Body of pancreas (tissue), 4 donors: ENCODE measurements at places on chromosomes 4 and X. TPM values are rescaled to one million over a fixed set of nuclear protein-coding genes. Genes with fewer than 3 reads are reported as not detected.

FGF13 gene
- total RNA-seq, result 1.0 TPM

TRAM1L1 gene
- 2.3 TPM for total RNA-seq

CFAP99 gene
- not detected for total RNA-seq

MAOA gene
- 47.1 TPM for total RNA-seq

PLRG1 gene
- 15.2 TPM for total RNA-seq

FGFBP2 gene
- 4.0 TPM for total RNA-seq

CABS1 gene
- not detected for total RNA-seq

- H3K4me1 ChIP-seq, result no peaks in the 10 kb centered on the region
- peak; percentile 61 for DNase-seq
- H3K36me3 ChIP-seq, result no peaks in the 10 kb centered on the region
- no peak overlapping the region for H3K4me3 ChIP-seq
- no peak overlapping the region for H3K27ac ChIP-seq
Observed at GRCh38 chr4:3369781-3370674, 71.7 kb upstream of the HGFAC start.

DNA sequence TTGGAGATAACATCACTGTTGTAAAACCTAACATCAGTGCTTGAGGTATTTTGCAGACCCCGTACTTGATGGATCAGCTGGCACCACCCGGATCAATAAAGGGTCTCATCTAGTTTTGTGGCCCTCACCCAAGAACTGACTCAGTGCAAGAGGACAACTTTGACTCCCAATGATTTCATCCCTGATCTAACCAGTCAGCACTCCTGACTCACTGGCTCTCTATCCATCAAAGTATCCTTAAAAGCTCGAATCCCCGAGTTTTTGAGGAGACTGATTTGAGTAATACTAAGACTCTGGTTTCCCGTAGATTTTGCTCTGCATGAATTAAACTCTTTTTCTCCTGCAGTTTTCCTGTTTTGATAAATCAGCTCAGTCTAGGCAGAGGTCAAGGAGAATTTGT is 2498.1 kb downstream of the PCDH7 start:
- no peaks in the 10 kb centered on the region for H3K4me1 ChIP-seq
- no peak overlapping the region for H3K27ac ChIP-seq
- DNase-seq, result no peak
- no peak overlapping the region for H3K4me3 ChIP-seq
- H3K27me3 ChIP-seq, result no peaks in the 10 kb centered on the region

DNA sequence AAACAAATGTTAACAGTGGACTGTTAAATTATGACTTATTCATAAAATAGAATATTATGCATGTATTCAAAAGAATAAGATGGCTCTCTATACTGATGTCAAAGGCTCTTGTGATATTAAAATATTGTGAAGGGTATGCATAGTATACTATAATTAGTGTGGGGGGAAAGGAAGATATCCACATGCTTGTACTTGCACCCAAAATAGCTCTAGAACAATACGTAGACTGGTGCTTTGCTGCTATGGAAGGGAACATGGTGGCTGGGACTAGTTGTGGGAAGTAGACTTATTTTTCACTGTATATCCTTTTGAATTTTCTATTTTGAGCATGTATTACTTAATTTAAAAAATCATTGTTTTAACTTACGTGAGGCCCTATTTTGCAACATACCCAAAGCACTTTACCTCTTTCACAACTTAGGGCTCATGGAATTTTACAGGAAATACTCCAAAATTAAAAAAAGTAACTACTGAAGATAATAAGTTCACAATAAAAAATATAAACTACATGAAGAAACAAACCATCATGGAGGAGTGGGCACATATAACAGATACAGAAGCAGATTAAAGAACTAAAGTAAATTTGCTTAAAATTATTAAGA is 7.9 kb downstream of the PGRMC2 start:
- no peak overlapping the region for H3K27ac ChIP-seq
- no peaks in the 10 kb centered on the region for H3K27me3 ChIP-seq
- no peaks in the 10 kb centered on the region for H3K36me3 ChIP-seq
- no peak overlapping the region for H3K4me3 ChIP-seq
- H3K4me1 ChIP-seq, result peaks cover 54% of the 10 kb centered on the region

DNA sequence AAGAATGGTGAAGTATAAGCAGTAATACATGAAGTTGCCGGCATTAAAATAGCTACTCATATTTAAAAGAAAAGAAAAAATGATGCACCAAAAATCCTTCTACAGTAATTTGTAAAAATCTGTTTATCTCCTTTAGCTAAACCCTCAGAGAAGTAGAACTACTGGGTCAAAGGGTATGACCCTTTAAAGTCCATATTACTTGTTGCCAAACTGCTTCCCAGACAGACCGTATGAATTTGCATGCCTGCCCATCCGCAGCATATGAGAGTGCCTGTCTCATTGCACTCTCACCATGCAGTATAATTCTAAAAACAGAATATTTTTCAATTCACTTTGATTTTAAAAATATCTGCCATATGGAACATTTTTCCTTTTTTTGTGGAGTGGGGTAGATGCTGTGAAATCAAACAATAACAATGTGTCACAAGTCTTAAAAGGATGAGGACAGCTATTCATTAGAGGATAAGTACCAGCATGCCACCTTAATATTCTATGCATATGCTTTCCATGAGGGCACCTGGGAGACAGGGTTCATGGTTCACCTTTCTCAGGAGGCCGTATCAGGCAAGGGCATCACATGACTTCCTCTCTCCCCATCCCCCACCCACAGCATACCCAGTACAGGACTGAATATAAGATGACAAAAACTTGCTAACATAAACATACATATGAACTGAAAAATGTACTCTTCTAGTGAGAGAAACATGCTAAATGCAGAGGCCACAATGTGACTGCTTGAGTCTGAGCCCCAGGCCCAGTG is 17.8 kb downstream of the ZDHHC9 start:
- no peaks in the 10 kb centered on the region for H3K4me1 ChIP-seq
- H3K27me3 ChIP-seq, result no peaks in the 10 kb centered on the region
- DNase-seq, result no peak
- H3K4me3 ChIP-seq, result no peak overlapping the region

- H3K36me3 ChIP-seq, result no peaks in the 10 kb centered on the region
- DNase-seq, result peak; percentile 81
- peak within 1 kb of the TSS; percentile 31 for H3K4me3 ChIP-seq
- H3K27ac ChIP-seq, result peak within 1 kb of the TSS; percentile 93
Observed at GRCh38 chrX:101051549-101052302, at the start of gene TRMT2B. Gene TRMT2B (minus strand): TSS chrX:101052111. CDS start chrX:101042289, 9,822 bp downstream.

DNA sequence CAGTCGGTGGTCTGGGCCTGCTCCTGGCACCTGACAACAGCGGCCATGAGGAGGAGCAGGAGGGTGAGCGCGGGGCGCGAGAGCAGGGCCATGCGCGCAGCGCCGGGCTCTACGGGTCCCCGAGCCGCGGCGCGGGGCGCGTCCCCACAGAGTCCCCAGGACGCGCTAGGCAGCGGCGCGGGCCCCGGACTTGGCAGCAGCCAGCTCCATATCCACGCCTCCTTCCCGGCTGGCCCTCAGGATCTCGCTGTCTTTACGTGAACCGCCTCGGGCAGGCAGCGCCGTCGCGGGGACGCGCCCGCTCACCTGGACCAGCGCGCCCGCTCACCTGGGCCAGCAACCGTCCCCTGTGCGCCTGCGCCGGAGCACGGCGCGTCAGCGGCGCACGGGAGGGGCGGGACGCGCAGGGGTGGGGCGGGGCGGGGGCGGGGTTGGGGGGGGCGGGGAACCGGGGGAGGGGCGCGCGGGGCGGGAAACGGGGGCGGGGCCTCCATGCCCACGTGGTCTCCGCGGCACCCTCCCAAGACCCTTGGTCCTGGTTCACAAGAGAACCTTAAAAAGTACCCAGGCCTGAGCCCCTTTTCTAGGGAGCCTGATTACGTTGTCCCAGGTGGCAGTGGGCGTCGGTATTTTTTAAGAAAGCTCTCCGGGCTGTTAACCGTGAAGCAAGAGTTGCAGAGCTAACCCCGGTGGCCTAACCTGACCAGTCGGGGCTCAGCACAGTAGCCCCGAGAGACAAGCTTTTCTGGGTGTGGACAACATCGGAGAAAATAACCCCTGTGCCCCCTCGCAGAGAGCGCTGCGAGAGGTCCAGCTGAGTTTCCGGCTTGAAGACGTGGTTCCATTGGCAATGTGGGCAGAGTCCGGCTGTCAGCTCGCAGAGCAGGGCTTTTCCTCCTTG is at the start of gene PLA2G12A:
TSS of gene PLA2G12A (minus strand) at position 353 of the 901 bp plus-strand sequence. CDS start at position 92, 261 bp downstream.
- peak within 1 kb of the TSS; percentile 90 for H3K4me3 ChIP-seq
- H3K27ac ChIP-seq, result peak within 1 kb of the TSS; percentile 95
- peak; percentile 97 for DNase-seq
- H3K36me3 ChIP-seq, result no peaks in the 10 kb centered on the region
- peaks cover 38% of the 10 kb centered on the region for H3K4me1 ChIP-seq

DNA sequence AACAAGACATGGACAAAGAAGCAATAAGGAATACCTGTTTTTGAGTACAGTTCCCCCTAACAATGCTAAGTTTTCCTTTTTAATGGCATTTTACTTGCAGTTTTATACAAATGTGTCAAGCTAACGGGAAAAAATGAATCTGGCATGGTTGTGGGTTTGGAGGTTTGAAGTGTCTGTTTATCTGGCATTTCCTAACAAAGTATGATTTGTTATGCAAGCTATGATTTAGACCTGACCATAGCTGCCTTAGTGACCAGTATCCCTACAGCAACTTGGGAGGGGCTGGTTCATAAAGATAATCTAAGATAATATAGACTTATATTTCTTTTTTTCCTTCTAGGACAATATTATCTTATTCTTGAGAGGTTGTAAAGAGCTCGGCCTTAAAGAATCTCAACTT is 60.6 kb downstream of the LIMCH1 start:
- no peaks in the 10 kb centered on the region for H3K4me1 ChIP-seq
- no peaks in the 10 kb centered on the region for H3K27me3 ChIP-seq
- no peaks in the 10 kb centered on the region for H3K36me3 ChIP-seq
- no peak overlapping the region for H3K27ac ChIP-seq
- H3K4me3 ChIP-seq, result no peak overlapping the region
- no peak for DNase-seq

GRCh38 chrX:30874851-30875250 is 14.2 kb downstream of the TAB3 start:
- no peak for DNase-seq
- H3K4me3 ChIP-seq, result no peak overlapping the region
- H3K27me3 ChIP-seq, result no peaks in the 10 kb centered on the region
- peaks cover 6% of the 10 kb centered on the region for H3K4me1 ChIP-seq
- no peaks in the 10 kb centered on the region for H3K36me3 ChIP-seq
- H3K27ac ChIP-seq, result no peak overlapping the region

DNA sequence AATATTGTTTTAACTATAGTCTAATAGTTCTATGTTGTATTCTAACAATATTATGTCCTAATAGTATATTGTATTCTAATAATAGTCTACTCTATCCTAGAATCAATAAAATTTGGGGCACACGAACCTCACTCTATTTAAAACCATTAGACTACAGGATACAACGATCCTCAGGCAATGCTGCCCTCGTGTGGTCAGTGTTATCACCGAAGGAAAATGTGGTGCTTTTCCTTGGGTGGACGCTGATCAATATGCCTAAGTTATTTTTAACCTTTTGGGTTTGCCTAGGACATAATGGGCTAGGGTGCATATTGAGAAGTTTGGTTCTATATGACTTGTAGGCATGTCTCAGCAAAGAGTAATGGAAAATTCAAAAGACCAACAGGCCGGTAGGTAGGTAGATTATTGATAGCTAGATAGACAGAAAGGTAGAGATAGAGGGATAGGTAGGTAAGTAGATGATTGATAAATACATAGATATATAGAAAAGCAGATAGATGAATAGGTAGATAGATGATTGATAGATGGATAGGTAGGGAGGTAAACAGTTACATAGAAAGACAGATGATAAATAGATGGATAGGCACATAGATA is 75.1 kb downstream of the PRKX start:
- no peaks in the 10 kb centered on the region for H3K27me3 ChIP-seq
- H3K36me3 ChIP-seq, result no peaks in the 10 kb centered on the region
- no peak overlapping the region for H3K27ac ChIP-seq

DNA sequence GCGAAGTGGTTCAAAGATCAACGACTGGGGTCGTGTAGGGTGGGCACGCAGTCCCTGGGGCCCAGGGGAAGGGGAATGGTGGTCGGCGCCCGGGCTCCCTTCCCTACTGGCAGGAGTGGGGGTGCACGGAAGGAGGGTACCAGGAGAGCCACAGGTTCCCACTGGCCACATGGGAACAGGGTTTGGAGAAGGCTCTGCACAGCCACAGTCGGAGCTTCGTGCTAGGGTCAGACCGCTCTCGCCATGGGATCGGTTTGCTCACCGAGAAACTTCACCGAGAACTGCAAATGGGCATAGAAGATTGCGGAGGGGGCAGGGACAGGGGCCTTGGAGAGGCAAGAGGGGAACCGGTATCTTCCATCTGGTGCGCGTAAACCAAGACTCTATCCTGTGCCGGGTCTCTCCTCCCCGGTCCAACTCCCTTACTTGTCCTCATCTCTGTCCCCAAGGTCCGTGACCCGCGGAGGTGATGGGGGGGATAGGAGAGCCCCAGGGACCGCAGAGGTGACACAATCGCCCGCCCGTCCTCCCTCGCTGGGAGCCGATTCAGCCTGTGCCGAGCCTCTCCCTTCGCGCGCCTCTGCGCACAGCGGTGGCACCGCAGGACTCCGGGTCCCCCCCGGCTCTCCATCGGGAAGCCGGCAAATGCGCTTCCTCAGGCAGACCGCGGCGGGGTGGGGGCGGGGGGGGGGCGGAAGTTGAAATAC is 1.0 kb downstream of the SCD5 start:
- no peak overlapping the region for H3K4me3 ChIP-seq
- no peaks in the 10 kb centered on the region for H3K36me3 ChIP-seq
- no peaks in the 10 kb centered on the region for H3K27me3 ChIP-seq
- H3K27ac ChIP-seq, result peak overlapping the region; percentile 80
- no peak for DNase-seq

GRCh38 chr4:19650903-19651864 is 600.5 kb upstream of the SLIT2 start:
- no peak for DNase-seq
- no peaks in the 10 kb centered on the region for H3K36me3 ChIP-seq
- H3K4me1 ChIP-seq, result no peaks in the 10 kb centered on the region
- no peak overlapping the region for H3K4me3 ChIP-seq
- no peaks in the 10 kb centered on the region for H3K27me3 ChIP-seq

DNA sequence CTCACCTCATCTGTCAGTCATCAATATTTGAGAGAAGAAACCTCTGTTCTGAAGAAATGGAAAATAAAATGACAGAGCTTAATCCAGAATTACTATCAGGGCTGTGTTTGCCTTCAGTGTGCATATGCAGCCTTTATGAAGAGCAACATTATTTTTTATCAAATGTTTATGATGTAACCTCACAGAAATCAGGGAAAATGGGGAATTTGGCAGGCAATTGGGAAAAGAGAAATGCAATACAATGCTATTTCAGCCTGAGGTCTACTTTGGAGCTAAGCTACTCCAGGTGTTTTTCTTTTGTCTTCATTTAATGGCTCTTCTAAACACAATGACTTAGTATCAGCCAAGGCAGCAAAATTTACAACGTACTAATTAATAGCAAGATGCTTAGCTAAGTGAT is 241.1 kb upstream of the TET2 start:
- no peaks in the 10 kb centered on the region for H3K36me3 ChIP-seq
- no peak for DNase-seq
- H3K4me3 ChIP-seq, result no peak overlapping the region
- no peak overlapping the region for H3K27ac ChIP-seq

- no peak for DNase-seq
- peaks cover 17% of the 10 kb centered on the region for H3K4me1 ChIP-seq
- H3K4me3 ChIP-seq, result no peak overlapping the region
- H3K27me3 ChIP-seq, result no peaks in the 10 kb centered on the region
Observed at GRCh38 chrX:38890963-38891362, 89.7 kb downstream of the MID1IP1 start.

GRCh38 chr4:30755346-30755745 is 35.2 kb downstream of the PCDH7 start:
- no peaks in the 10 kb centered on the region for H3K36me3 ChIP-seq
- no peaks in the 10 kb centered on the region for H3K4me1 ChIP-seq
- H3K27me3 ChIP-seq, result no peaks in the 10 kb centered on the region
- no peak overlapping the region for H3K4me3 ChIP-seq
- H3K27ac ChIP-seq, result no peak overlapping the region

GRCh38 chr4:23967281-23967680 is 77.4 kb upstream of the PPARGC1A start:
- H3K36me3 ChIP-seq, result no peaks in the 10 kb centered on the region
- no peak for DNase-seq
- no peak overlapping the region for H3K4me3 ChIP-seq
